ENCODE measurements at places on chromosomes 16 and 17.
A peak's percentile ranks its signal among the peaks of the same experiment; 100 is the strongest.

DNA sequence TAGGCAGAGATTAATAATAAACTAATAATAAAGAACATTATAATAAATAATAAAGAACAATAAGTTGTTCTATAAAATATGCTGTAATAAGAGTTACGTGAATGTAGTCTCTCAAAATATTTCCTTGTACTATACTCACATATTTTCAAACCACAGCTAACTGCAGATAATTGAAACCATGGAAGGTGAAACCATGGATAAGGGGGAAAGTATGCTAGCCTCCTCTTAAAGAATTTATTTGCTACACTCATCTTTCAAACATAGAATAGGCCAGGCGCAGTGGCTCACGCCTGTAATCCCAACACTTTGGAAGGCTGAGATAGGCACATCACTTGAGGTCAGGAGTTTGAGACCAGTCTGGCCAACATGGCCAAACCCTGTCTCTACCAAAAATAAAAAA is 18.5 kb downstream of the CYTH1 start:
- no peak for DNase-seq

GRCh38 chr17:79956853-79957252 is 78.8 kb downstream of the TBC1D16 start:
- no peak for DNase-seq

GRCh38 chr17:33469421-33469820 is 176.3 kb upstream of the ASIC2 start:
- DNase-seq = no peak

GRCh38 chr16:77967054-77967904 is 55.1 kb upstream of the CLEC3A start:
- DNase-seq = no peak

- DNase-seq = no peak
Measured at GRCh38 chr16:49854796-49855203, 1.1 kb downstream of the ZNF423 start.

- DNase-seq = no peak
Measured at GRCh38 chr17:29838961-29839360, 91.1 kb downstream of the SSH2 start.

DNA sequence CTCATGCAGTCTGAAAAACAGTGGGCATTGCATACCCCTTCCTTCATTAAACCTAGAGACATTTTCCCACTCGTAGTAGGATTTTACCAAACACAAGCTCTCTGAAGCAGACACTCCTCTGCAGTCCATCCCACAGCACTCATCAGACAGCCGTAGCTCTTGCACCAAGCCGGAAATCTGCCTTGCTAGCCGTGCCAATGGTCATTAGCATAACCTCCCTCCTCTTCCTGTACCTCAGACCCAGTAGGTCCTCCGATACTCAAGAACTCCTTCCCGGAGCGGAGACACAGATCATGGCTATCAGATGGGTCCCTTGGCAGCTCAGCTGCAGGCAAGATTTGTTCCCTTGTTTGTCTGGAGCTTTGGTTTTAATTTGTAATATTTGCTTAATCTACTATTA is 483.1 kb upstream of the PSMD7 start:
- DNase-seq = no peak

DNA sequence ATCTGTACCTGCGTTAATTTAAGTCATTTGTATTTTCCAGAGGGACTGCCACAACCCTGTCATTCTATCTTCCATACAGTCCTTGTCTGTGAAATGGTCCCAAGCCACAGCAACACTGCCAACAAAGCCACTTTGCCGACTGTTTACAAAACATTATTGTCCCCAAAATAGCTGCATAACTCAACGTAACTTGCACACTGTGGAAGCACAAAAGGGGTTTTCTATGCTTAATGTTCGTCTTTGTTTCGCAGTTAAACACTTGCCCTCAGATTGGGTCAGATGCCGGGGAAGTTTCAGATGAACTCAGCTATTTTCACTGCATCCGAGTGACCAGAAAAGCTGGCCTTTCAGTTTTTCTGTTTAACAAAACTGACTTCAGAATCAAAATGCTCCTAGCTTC is 4.6 kb downstream of the SEC14L5 start:
- DNase-seq = no peak

GRCh38 chr17:76645481-76645880 is 1.9 kb upstream of the ST6GALNAC1 start:
- DNase-seq = no peak

DNA sequence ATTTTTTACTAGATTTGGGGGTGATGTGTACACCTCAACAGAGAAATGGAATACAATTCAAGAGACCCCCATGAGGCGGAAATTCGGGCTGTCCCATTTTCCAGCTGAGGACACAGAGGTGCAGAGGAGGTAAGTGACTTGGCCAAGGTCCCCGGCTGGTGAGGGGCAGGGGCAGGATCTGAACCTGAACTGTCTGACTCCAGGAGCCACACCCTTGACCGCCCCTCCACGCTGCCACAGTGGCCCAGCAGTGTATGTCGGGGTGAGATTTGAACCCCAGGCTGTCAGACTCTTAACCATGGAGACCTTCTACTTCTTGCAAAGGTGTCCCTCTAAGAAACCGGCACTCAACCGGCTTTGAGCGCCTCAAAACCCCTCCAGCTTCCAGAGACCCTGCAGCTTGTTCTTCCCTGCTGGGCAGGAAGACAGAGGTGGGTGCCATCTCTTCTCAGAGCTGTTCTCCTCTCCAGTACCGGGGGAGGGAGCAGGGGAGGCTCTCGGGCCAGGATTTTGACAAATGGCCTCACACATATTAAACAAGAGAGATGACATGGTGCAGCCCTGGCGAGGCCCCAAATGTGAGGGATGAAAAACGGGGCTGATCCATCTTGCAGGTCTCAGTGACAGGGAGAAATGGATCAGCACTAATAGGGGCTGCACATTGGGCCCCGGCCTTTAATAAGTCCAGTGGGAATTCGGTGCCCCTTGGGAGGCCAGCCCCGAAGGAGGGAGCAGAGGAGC is 222.3 kb downstream of the GSG1L start:
- no peak for DNase-seq

GRCh38 chr17:77863814-77864161 is 94.7 kb upstream of the TNRC6C start:
- no peak for DNase-seq

- DNase-seq = no peak
Measured at GRCh38 chr17:2214929-2215615, 88.5 kb downstream of the SMG6 start.

DNA sequence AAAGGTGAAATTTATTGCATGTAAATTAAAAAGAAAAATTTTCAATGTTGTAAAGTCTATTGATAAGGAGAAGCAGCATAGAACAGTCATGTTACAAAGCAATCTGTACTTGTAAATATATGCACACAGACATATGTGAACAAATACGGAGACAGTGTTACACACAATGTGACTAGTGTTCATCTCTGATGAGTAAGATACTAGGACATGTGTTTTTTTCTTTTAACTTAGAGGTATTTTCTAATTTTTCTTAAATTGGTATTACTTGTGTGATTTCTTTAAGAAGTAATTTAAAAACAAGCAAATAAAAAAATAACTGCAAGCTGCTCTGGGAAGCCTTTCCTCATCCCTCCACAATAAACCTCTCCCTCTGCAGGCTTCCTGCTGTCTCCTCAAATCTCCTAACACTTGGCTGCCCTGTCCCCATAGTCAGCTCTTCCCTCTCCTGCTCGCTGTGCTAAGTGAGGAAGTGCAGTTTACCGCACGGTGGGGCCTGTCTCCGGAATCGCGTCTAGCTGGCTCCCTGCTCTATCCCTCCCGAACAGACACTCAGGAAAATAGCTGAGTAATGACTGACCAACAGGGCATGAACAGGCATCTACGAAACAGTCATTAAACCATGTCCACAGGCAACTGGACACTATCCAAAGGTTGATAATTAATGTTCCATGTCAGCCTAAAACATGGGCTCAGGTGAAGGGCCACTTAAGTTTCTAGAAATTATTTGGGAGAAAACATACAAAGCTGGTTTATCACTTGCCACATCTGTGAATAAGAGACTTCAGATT is 35.9 kb downstream of the CMTM4 start:
- peak; percentile 19 for DNase-seq

DNA sequence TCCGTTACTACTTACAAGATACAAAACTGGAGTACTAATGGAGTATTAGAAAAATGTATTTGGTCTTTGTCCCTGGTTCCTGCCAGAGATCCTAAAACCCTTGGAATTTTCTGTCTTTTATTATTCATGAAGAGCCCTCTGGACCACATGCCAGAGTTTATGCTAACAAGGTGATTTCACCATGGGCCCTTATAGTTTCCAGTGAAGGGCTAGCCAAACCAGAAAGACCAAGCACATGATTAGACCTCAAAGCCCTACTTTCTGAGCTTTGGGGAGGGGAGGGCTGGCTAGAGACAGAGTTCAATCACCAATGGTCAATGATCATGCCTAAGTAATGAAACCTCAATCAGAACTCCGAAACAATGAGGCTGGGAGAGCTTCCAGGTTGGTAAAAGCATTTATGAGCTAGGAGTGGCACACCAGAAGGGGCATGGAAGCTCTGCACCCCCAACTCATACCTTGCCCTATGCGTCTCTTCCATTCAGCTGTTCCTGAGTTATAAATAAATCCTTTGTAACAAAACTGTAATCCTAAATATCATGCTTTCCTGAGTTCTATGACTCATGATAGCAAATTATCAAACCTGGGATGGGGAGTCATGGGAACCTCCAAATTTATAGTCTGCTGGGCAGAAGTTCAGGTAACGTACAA is 10.4 kb downstream of the DCUN1D3 start:
- no peak for DNase-seq

DNA sequence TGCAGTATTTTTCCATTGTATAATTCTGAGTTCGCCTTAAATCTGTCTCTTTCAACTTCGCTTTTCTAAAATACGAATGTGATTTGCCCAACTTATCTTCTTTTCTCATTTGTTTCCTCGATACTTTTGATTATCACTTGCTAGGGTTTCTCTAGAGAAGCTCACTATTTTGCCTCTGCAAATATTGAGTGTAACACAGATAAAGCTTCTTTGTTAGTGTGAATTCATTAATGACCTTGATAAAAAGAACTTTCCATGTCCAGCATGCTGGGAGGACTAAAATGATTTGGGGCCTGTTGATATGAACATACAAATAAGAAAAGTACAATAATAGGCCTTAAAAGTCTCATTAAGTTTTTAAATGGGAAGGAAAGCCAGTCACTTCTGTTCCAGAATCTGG is 303.3 kb downstream of the MAP2K6 start:
- no peak for DNase-seq

- peak; percentile 33 for DNase-seq
Measured at GRCh38 chr16:80824623-80825364, 20.4 kb upstream of the CDYL2 start.

DNA sequence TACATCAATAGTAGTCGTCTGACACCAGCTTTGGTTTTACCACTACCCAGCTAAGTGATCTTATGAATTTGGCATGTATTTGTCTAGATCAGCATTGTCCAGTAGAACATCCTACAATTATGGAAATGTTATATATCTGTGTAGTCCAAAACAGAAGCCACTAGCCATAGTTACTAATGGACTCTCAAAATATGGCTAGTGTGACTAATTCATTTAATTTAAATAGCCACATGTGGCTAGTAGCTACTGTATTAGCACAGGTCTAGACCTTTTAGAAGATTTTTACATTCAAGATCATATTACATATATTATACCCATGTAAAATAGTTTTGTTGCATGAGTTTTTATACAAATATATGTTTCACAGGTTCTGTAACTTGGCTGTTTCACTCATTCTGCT is 27.0 kb upstream of the NFAT5 start:
- no peak for DNase-seq

DNA sequence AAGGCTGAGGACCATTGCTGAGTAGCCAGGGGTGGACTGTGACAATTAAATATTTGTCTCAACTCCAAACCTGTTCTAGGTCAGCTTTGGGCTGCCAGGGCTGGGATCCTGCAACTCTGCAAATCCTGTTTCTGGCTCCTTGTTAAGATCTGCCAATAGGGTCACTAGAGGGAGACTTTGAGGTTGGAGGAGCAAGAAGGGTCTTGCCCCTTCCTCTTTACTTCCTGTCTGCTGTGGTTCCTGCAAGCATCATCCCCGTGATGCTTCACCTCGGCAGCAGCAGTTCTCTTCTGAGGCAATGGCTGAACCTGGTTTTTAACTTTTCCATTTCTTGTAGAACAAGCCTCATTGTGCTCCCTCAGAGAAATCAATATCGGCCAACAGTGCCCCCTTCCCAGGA is 124.6 kb downstream of the IRX5 start:
- no peak for DNase-seq

- no peak for DNase-seq
Measured at GRCh38 chr16:8905168-8905762, 23.1 kb downstream of the LITAFD start.

- no peak for DNase-seq
Measured at GRCh38 chr17:40547079-40547784, 18.0 kb downstream of the CCR7 start.

DNA sequence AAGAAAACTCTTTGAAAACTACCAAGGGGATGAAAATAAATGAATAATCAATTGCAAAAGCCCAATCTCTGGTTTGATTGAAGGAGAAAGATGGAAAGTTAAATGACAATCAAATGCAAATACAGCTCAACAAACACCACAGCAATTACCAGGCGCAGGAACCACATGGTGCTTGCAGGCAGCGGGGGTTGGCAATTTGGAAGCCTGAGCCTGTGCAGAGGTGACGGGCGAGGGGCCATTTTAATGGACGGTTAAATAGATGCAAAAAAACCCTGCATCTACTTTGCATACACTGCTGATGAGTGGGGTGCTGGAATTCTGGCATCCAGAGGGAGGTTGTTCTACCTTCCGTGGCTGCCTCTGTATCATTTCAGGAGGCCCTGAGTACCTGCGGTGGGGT is 4.8 kb upstream of the SEZ6 start:
- DNase-seq = no peak

DNA sequence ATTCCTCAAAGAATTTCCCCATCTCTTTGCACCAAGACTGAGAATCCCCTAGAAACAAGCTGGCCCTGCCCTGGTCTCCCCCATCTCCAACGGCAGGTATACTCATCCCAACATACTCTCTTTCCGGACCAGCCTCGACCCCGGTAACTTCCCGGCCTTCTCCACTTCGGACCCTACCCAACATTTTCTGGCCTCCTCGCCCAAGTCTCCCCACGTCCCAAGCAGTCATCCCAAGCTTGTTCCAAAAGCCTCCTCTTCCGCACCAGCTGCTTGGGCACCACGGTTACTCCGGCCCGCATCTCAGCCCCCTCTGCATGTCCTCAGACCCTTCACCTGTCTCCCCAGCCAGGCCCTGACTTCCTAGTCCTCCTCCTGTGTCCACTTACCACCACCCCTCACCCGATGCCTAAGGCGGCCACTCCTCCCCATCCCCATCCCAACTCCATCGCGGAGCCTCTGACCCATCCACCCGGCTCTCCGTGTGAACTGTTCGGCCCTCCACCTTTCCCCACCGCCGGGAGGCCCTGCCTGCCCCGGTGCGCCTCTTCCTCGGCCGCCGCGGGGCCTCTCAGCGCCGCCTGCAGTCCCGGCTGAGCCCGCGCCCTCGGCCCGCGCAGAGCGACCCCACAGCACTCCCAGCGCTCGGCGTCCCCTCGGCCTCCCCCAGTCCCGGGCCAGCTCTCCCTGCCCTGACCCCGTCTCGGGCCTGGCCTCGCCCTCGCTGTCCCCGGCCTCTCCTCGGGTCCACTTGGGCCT is 994 bp downstream of the PITPNA start:
- DNase-seq = no peak
